ENCODE measurements at places on chromosomes 6 and 20.
A peak's percentile ranks its signal among the peaks of the same experiment; 100 is the strongest.

DNA sequence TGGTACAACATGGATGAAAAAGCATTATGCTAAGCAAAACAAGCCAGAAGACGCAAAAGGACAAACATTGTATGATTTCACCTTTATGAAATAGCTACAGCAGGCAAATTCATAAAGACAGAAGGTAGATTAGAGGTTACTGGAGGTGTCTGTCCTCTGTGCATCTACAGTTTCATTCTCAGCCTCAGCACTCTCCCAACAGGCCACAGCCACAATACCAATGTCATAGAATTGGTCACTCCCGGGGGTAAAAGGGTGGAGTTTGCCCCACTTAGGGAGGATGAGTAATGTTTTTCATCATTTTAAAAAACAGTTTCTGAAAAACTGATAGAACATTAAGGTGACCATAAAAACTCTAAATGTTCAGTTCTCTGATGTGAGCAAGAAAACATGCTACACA lies 17.2 kb upstream of the TMX4 start:
- no peak for DNase-seq

GRCh38 chr6:72416744-72417465 lies 205.0 kb upstream of the KCNQ5 start:
- no peak for DNase-seq

DNA sequence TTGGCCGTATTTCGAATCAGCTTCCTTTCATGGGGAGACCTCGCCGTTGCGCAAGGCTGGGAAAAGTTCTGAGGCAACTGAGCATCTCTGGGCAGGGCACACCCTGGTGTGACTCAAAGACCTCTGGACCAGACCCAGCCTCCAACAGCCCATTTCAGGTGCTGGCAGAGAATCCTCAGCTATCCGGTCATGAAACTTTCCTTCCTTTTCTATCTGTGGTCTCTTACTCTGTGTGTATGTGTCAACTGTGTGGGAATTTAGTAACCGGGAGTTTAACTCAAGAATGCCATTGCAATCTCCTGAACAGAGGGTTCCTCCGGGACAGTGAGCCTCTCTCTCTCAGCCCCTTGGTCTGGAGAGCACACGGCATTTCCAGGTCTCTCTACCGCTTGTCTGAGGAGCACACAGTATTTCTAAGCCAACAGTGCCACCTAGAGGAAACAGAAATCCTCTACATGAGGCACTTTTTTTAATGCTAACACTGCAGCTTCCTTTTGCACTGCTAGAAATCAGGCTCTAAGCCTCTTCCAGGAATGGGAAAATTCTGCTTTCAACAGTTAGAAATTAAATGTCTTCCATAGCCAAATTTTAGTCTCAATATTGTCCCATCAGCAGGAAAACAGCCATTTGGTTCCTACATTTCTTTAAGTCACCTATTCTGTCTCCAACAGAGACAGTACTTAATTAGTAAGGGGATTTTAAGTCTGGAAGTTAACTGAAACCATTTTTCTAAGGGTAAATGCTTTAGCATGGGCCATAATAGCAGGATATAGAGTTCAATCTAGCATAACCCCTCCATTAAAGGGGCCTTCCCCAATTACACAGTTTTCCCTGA lies 32.7 kb downstream of the PLN start:
- DNase-seq: peak; percentile 8

DNA sequence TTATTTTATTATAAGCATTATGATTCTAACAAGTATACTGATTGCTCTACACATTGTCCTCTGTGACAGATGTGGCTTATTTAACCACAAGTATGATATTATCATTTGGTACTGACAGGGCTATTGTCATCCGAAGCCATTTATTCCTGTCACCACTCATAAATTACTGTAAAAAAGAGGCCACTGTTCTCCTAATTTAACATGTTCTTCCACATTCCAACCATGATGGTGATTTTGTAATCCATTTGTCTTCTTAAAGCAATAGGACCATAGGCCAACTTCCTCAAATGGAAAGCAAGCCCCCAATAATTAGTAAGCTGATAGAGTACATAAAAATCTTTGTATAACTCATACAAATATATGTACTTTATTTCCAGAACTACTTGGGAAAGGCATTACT lies 50.6 kb downstream of the FUT9 start:
- no peak for DNase-seq

Data from forelimb muscle (tissue), 1 donor.